ENCODE measurements at places on chromosomes 7 and 10.

DNA sequence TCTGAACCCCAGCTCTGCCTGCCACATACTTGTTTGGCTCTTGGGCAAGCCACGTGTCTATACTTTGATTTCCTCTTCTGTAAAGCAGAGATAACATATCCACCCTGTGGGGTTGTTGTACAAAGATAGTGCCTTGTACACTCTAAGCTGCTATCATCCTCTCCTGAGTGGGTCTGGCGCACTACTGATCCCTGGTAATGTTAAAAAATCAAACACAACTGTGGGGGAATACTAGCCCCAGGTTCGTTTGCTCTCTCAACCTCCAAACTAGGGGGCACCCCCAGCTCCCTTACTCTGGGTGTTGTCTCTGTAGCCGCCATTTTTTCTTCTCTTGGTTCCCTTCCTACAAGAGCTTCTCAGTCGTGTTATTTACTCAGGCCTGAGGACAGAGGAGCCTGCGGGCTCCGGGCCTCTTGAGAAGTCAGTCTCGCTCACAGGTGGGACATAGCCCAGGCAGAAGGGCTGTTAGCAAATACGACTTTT is 1.0 kb downstream of the POLM start:
- no peak for DNase-seq

DNA sequence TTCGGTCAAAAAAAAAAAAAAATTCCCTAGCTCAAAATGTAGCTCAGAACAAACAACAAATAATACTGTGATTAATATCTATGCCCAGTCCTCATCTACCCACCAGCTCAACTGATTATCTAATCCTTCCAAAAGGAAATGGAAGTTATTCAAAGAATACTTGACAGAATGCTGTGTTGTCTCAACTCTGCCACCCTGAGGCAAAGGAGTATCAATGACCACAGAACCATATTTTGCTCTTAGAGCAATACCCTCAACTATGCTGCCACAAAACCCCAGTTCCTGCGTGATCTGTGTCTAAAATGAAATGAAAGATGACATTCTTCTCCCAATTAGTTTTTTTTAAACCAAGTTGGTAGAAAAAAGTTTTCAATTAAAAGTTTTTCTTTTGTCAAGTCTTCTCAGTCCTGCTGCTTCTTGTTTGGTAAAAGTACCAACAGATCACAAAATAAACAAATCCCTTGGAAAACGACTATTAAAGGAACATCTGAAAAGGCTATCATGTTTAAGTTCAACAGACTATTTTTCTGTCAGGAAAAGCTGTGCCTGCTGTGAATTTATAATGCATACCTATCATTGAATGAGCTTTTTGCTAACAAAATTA is 21.6 kb downstream of the RBM28 start:
- DNase-seq, result no peak

GRCh38 chr7:116441534-116441933 is 58.0 kb upstream of the CAV2 start:
- no peak for DNase-seq

GRCh38 chr10:9091530-9092093 is 1037.1 kb downstream of the GATA3 start:
- no peak for DNase-seq

- peak; percentile 22 for DNase-seq
Observed at GRCh38 chr7:44884621-44885393, 523 bp downstream of the PURB start.

DNA sequence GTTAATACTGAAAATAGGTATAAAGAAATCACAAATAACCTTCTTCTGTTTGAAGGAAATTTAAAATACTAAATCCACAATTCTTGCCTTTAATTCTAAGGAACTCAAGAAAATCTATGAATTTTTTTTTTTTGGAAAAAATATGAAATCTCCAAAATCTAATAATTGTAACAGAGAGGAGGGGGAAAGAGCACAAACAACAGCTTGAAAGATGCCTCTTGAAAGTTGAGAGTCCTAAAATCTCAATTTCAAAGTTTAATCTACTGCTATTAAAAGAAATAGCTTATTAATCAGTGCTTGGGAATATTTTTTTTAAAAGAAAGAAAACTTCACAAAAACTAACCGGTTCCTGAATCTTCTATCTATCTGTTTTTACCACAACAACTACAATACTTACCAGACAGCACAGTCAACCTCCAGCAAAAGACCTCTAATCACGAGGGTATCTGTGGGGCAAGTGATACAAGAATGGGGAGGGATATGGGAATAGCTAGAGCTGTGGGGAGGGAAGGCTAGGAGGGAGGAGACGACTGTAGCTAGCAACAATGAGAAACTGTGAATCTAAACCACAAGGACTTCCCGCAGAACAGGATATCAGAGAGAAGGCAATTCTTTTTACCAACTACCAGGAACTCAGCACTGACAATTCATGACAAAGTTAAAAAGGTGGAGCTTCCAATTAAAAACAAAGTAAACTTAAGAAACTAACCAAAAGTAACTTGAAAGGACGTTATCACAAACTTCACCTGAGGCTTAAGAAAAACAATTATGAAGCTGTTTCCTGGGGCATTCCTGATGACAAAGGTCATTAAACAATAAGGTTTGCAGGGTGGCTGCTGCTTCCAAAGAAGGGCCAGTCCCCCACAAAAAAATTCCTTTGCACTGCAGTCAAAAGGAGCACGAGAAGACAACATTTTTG is at the start of gene USP54:
USP54 (minus strand) TSS at position 462 of the 919 bp plus-strand sequence. CDS start 15,684 bp downstream, outside the sequence.
- no peak for DNase-seq

DNA sequence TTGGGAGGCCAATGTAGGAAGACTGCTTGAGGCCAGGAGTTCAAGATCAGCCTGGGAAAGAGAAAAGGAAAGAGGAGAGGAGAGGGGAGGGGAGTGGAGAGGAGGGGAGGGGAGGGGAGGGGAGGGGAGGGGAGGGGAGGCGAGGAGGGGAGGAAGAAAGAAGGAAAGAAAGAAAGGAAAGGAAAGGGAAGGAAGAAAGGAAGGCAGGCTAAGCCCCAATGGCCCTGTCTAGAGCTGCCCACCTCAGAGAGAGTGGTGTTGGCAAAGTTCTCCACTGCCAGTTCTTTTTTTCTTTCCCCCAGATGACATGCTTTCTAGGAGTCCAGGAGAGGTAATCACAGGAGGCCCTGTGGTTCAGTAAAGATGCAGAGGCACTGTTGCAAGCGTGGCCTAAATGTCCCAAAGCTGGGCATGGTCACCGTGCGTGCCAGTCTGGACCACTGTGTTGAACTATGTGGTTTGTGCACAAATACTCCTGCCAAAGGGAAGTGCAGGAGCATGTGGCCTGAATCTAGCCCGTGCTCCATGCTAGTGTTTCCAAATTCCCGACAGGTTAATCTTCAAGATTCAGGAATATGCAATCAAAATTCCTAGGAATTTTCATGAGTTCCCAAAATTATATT is 39.7 kb downstream of the ODAD2 start:
- no peak for DNase-seq

DNA sequence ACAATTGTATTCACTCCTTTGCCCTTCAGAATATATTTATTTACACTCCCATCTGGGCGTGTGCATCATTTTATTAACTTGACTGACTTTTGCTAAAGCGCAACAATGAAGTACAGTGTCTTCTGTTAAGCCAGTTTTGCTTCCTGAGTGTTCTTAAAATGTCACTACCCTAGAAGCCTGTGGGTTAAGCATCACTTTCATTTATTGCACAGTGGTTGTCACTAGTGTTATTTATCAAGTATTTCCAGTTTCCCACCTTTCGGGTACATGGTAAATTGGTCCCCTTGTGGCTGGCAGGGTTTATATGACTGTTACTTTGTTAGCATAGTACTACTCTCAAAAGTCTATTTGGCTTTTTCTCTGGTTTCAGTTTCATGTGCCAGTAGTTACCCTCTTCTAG is 3.3 kb downstream of the HILPDA start:
- DNase-seq, result no peak

- no peak for DNase-seq
Observed at GRCh38 chr7:18895456-18895855, 222.0 kb downstream of the TWIST1 start.

DNA sequence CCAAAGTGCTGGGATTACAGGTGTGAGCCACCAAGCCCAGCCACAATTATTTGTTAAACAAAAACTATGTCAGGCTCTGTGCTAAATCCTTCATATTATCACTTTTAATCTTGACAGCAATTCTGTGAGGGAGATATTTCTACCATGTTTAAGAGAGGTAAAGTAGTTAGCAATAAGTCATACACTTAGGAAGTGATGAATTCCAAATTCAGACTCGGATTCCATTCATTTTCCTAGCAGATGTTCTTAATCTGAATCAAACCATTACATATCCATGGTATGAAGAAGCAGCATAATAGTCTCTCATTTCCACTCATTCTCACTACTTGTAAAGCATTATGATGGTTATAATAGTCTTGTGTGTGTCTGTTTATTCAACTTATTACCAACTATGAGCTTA is 2.9 kb upstream of the CD36 start:
- DNase-seq, result no peak

DNA sequence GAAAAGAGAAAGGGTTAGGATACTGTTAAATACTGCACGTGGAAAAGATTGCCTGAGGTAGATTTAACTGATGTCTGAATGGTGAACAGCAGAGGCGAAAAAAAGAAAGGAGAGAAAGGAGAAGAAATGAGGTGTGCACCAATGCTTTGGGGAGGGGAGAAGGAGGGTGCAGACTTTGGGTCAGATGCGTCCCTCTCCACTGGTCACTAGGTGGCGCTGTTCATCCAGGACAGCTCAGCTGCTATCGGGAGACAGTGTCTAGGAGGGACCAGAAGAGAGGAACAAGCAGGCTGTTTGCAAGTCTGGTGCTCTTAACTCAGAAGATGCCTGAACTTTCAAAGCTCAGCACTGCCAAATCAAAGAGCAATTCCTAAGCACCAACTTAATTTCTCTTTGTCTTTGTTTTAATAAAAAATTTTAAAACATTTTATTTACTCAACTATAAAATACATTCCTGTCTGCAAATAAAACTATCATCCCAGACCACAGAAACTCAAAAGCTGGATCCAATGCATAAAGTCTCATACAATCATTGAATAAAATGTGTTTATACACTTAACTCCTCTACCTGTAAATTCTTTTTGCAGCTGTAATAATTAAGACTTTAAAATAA is 83.9 kb upstream of the PDLIM1 start:
- no peak for DNase-seq

- no peak for DNase-seq
Observed at GRCh38 chr10:26367771-26368170, 70.4 kb upstream of the APBB1IP start.

- DNase-seq, result no peak
Observed at GRCh38 chr7:91034459-91035368, 229.5 kb upstream of the FZD1 start.

DNA sequence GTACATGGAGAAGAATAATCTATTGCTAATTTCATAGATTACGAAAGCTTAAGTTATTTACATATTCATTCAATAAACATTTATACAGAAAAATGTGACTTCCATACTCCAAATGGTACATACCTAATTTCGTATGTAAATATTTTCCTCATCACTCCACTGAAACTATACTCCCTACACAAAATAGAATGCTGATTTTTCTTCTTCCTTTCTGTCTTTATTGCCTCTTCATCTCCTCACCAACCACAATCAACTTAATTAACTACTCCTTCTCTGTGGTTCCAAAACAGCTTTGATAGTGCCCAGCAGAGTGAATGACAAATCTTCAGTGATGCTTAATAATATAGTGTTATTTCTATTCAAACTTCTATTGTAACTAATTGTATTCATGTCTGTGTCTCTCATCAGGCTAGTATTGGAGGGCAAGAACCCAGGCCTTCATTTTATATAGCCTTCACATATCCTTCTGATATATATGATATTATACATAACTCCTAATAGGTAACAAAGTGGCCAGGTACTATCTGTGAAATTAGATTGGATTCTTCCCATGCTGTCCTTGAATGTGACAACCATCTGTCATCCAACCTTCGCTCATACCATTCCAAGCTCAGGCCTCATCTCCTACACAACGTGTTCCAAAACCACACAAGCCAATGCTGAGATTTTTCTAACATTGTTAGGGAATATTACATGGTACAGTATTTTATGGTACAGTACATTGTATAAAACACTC is 5.3 kb downstream of the ITGB1 start:
- no peak for DNase-seq

- DNase-seq, result no peak
Observed at GRCh38 chr7:130024390-130024789, 26.8 kb downstream of the ZC3HC1 start.

DNA sequence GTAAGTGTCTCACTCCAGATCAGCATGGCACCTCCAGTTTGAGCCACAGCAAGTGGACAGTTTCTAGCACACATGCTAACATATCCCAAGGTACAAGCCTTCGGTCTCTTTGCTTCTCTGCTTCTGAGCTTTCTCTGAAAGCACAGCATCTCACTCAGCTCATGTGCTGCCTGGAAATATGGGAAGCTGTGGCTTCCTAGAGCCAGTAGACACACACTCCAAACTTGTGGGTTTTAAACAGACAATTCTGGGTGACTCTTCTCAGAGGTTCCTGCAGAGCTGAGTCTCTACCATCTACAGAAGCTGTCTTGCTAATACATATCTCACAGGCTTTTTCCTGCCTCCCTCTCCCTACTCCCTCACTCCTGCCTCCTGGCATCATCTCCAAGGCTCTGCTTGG is 23.9 kb upstream of the TMEM273 start:
- DNase-seq, result no peak

DNA sequence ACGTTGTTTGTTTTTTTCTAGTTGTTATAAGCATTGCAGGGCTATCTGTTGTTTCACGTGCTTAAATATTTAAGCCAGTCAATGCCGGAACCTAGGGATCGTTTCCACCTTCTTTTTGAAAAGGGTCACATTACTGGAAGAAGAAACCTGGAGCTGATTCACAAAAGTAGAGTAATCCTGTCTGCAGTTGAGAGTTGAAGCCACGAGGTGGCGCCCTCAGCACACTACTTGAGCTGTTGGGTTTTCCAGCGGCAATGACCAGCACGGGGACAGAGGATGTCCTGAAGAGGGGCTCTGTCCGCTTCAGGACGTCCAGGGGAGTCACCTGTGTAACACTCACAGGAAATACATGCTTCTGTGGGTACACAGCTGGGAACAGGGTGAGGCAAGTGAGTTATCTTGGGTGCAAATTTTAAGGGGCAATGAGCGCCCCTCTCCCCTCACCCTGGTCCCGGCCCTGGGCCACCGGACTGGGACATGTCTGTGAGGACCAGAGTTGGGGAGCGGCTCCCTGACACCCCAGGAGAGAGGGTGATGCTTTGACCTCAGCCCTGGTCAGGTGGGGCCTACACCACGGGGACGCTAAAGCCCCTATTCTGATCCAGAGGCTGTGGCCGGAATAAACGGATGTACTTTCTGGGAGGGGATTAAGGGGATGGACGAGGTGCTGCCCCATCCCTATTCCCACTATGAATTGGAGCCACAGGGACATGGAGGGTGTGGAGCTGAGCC is 26.3 kb upstream of the WDFY4 start:
- DNase-seq, result peak; percentile 34

DNA sequence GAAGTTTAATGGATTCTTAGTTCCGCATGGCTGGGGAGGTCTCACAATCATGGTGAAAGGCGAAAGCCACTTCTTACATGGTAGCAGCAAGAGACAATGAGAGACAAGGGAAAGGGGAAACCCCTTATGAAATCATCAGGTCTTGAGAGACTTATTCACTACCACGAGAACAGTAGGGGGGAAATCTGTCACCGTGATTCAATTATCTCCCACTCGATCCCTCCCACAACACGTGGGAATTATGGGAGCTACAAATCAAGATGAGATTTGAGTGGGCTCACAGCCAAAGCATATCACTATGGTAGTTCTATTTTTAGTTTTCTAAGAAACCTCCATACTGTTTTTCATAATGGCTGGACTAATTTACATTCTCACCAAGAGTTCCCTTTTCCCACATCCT is 36.7 kb downstream of the SPAM1 start:
- no peak for DNase-seq

- no peak for DNase-seq
Observed at GRCh38 chr10:21071001-21071673, 174.0 kb upstream of the NEBL start.
